Adrenal gland (tissue), 19 donors: ENCODE measurements at places on chromosomes 11 and 22. TPM values are rescaled to one million over a fixed set of nuclear protein-coding genes. Genes with fewer than 3 reads are reported as not detected.

GRCh38 chr11:123406441-123407129 is 23.5 kb upstream of the GRAMD1B start:
- no peak for DNase-seq

GRCh38 chr11:107172996-107173395 is 154.7 kb upstream of the GUCY1A2 start:
- no peak for DNase-seq

GRCh38 chr22:43501878-43502277 is 90.1 kb downstream of the MPPED1 start:
- no peak for DNase-seq

The SLC15A3 gene
- 57.7 TPM for polyA plus RNA-seq

The MRGPRE gene
- polyA plus RNA-seq = not detected

DNA sequence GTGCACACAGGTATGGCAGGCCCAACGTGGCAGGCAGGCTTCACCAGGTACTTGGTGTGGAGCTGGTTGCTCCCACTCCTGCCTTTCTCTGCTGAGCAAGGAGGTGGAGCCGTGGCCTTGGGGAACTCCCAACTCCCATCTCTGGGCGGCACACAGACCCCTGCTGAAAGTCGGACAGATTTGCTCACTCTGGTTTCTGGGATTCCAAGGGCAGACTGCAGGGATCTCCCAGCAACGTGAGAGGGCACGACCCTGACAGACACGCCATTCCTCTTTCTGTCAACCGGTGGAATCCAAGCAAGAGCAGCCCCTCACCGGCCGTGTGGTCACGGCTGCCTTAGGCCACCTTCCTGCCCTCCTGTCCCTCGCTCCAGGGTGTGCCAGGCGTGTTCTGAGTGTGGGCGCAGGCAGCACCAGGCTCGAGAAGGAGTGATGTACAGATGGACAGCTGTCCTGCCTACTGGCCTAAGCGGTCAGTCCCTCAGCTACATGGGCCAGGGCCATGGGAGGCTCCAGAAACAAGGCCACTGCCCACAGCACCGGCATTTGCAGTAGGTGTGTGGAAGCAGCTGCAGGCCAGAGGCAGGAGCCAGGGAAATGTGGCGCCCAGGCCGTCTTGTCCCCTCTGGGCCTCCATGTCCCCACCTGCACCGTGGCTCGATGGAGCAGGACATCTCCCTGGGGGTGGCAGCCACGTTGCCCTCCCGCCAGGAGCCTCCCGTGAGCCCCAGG is 13.7 kb upstream of the PPARA start:
- DNase-seq = no peak

- no peak for DNase-seq
These were observed 18.8 kb upstream of the ST3GAL4 start for GRCh38 chr11:126336671-126337101.

- no peak for DNase-seq
These were observed 78.5 kb downstream of the SPON1 start for GRCh38 chr11:14041040-14041439.

The LRRC55 gene
- polyA plus RNA-seq = 0.17 TPM

DNA sequence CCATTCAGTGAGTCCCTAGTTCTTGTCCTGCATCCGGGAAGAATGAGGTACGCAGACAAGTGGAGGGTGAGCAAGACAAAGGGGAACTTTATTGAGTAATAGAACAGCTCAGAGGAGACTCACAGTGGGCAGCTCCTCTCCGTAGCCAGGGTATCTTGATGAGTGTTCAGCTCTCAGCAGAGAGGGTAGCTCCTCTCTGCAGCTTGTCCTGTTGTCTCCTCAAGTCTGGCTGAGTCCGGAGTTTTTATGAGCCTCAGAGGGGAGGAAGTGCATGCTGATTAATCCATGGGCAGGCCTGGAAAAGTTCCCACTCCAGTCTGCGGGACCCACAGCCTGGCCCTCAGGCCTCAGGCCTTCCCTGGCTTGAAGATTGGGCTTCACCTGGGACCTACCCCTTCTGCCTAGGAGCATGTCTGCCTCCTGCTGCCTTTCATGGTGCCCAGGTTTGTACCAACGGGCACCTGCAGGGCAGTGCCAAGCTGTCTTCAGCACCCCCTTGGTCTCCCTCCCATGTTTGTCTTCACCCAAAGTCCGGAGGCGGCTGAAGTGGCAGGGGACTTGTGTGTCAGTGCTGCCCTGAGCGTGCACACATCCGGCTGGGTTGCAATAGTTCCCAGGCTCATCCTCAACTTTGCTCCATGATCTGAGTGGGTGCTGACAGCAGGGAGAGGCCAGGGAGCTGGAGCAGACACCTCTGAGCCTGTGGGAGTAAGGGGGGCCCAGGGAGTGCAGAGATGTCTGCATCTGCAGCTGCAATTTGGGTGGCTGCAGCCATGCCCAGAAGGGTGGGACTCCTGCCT is 134.2 kb downstream of the LDLRAD3 start:
- no peak for DNase-seq

The OR2AG2 gene
- 0.27 TPM for polyA plus RNA-seq

- DNase-seq = peak; percentile 80
These were observed 473 bp downstream of the FNBP4 start for GRCh38 chr11:47766509-47767227.

The IFITM10 gene
- polyA plus RNA-seq = 76.5 TPM

- DNase-seq = no peak
These were observed 964 bp upstream of the REXO2 start for GRCh38 chr11:114438303-114438702.
